ENCODE measurements at places on chromosomes 3 and 15.

- no peak for DNase-seq
These were observed 419.5 kb downstream of the NAALADL2 start for GRCh38 chr3:175278680-175279079.

GRCh38 chr3:186315581-186316354 is 46.3 kb downstream of the DGKG start:
- DNase-seq = no peak

GRCh38 chr3:24201301-24201700 is 256.2 kb downstream of the NR1D2 start:
- DNase-seq = no peak

- DNase-seq = no peak
These were observed 3.5 kb upstream of the UBE2E2 start for GRCh38 chr3:23199649-23200048.

GRCh38 chr3:15309662-15310335 is 22.6 kb downstream of the SH3BP5 start:
- no peak for DNase-seq

DNA sequence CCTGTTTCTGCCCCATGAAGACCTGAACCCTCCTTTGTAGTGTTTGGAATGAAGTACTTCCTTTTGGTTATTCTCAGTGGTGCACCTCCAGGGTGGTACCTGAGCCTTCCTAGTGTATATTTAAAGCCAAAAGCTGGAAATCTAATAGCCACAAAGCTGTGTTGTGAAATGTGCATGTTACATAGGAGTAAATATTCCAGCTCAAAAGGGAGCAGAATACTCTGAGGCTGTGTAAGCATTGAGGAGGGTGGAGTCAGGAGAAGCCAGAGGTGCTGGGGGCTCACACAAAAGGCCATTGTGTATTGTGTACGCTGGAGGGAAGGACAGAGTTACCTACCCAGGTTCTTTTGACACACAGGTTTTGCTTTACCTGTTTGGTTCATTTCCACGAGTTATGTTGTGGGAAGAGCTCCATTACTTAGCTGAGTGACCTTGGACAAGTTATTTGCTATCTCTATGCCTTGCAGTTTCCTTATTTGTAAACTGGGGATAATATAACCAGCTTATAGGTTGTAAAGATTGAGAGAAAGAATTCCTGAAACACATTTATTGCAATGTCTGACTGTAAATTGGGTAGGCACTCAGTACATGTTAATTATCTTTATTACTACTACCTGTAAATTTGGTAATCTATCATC is 24.7 kb downstream of the GPR171 start:
- no peak for DNase-seq

DNA sequence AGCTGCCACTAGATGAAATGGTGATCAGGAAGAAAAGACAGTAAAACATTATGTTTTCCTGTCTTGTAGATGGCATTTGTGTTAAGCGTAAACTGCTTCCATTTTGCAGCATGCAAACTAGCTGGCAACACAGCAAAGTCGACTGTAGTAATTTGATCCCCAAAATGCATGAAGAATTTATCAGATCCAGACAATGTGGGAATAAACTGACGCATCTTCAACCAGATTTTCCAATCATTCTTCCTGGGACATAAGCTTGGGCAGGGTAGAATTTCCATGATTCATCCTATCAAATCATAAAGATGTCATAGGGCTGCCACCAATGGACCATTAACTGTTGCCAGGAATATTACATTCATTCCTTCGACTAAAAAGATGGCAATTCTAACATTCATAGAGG is 260.3 kb downstream of the ERC2 start:
- no peak for DNase-seq

GRCh38 chr15:90690585-90690984 is 26.6 kb upstream of the BLM start:
- DNase-seq = no peak

DNA sequence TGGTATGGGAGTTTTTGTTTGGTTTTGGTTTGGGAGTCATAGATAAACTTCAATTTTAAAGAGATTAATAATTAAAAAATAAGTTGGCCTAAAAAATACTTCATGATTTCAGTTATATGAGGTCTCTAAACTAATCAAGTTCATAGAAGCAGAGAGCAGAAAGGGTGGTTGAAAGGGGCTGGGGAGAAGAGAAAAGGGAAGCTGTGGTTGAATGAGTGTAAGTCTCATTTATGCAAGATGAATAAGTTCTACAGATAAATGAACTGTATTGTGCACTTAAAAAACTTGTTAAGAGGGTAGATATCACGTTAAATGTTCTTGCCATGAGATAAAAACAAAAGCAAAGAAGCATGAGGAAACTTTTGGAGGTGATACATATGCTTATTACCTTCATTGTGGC is 188.7 kb downstream of the NSUN3 start:
- DNase-seq = no peak

DNA sequence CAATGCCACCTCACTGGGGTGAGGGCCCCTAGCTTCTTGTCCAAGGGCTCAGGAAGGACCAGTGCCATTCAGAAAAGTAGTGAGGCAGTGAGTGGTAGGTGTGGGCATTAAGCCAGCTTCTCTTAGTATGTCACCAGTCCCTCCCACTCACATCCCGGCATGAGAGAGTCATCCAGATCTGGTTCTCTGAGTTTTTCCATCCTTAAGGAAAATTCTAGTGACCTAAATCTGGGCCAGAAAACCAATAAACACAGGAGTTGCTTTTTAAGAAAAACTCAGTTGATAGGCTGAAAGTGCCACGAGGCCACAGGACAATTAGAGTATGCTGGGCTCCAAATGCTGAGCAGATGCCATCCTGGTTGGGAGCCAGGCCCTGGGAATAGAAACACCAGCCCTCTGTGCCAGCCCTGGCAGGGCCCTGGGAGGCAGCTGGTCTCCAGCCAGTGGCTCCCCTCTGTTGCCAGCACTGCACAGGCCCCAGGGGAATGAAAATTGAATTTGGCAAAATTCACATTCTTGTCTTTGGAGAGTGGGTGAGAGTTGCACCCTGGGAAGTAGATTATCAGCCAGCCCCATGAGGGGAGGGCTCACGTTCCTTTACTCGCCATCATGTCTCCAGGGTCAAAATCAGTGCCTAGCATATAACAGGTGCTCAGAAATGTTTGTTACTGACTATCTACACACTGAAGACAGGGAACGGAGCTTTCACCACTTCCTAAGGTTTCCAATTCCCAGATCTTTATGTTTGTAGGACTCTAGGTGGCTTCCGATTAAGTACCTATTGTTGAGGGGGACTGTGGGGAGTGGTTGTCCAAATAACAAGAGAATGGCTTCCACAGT is 52.8 kb downstream of the FAM43A start:
- DNase-seq = no peak

DNA sequence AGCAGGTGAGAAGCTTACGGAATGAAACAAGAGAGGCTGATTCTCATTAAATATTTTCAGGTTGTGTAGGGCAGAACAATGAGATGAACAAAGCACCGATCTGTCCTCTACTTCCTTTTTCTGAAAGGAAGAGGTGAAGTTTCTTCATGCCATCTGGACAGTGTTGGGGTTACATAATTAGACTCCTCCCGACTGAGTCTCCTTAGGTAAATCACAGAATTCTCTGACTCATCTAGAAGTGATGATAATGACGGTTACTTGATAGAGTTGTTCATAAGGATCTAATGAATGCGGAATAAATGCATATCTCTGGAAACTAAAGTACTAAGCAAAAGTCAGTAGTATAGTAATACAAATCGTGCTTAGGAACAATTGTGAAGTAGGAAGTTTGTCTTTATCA is 21.2 kb downstream of the CRTC3 start:
- DNase-seq = no peak

DNA sequence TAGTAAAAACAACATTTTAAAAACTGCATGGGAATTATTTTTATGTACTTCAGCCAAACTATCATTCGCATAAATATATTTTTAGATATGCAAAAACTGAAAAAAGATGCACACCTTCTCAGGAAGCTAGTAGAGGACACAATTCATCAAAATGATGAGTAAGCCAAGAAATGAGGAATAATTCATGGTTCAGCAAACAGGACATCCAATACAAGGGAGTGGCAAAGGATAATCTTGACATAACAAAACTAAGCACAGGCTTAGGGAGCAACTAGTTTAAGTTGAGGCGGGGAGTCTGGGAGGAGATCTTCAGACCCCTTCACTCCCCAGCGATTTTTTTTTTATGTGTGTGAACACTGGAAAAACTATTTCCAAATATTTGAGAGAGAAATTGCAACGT is 93.7 kb downstream of the ZNF280D start:
- no peak for DNase-seq

DNA sequence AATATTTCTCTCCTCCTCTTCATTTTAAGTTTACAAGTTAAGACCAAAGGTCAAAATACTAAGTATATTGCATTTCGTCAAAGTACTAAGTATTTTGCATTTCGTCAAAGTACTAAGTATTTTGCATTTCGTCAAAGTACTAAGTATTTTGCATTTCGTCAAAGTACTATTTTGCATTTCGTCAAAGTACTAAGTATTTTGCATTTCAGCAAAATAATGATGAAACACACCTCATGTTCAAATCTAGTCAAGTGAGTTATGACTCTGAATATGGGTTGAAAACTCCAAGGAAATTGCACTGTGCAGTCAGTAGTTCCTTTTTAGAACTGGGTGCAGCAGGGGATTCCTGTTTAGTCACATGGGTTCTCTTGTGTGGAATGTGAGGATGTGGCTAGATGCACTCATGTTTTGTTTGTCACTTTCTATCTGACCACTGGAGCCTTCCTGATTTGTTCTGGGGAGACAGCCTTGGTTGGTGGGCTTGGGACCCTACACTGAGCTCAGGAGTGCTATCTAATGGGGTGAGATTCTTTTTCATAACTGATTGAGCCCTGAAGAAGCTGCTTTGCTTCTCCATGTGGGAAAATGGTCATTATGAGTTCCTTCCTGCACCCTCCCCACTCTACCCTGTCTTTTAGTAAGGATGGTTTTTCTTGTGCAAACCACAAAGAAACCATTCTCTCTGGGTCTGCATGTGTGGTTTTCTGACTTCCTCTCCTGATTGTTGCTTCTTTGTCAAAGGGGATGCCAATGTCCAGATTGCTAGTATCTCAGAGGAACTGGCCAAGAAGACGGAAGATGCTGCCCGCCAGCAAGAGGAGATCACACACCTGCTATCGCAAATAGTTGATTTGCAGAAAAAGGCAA is 73.4 kb downstream of the CCK start:
- no peak for DNase-seq

DNA sequence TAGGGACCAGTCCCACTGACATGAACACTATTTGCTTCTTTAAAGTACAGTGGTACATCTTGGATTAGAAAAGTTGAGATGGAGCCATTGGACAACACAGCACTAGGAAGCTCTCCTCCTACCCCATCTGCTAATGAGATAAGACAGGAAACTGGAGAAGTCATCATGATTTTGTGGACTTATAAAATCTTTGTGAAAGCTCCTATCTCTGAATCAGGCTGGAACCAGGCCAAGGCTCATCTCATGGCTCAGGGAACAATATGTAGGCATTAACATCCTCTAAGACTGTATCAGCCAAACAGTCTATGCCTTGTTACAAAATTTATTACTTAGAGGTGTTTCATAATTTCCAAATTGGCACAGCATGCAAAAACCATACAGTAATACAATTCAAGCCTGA is 84.1 kb downstream of the BOC start:
- DNase-seq = no peak

DNA sequence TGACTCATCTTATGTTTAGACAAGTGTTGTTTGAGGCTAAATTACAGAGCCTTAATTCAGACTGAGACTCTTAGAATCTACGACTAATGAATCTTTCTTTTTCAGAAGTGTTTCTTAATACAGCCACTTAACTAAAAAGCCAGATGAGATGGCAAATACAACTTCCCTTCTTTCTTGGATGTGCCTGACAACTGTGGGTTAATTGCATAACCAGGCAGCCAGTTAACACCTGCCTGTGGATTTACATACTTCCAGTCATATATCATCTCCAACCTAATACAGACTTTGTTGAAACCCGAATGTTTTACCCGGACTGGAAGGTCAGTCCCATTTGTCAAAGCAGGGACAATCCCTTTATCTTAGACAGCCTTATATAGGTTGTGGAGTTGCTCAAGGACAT is 297.6 kb downstream of the VPS13C start:
- DNase-seq = no peak

DNA sequence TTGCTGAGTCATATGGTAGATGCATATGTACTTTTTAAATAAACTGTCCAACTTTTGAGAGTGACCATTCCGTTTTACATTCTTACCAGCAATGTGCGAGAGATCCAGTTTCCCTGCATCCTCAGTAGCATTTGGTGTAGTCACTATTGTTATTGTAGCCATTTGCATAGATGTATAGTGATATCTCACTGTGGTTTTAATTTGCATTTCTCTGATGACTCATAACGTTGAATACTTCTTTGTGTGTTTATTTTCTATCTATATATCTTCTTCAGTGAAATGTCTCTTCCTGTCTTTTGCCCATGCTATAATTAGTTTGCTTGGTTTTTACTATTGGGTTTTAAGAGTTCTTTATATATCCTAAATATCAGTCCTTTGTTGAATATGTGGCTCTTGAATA is 255.7 kb upstream of the GRM7 start:
- DNase-seq = no peak

- DNase-seq = no peak
These were observed 100.9 kb downstream of the CLSTN2 start for GRCh38 chr3:140035871-140036270.

GRCh38 chr3:86948822-86949221 is 42.1 kb downstream of the VGLL3 start:
- DNase-seq = no peak

DNA sequence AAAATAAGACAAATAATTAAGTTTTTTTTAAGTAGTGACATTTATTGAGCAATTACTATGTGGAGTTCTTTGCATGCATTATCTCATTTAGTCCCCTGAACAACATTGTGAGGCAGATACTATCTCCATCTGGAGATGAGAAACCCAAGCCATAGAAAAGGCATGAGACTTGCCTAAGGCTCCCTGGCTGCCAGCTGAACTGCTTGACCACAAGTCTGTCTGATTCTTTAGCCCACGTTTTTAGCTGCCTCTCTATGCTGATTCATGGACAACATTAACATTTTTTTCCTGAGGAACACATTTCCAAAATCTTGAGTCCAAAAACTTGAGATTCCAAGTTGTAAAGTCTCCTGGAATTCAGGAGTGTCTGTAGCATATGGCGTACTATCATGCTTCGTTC is 263.6 kb upstream of the GOLGA6L4 start:
- no peak for DNase-seq

GRCh38 chr3:25483456-25483855 is 55.4 kb downstream of the RARB start:
- no peak for DNase-seq

DNA sequence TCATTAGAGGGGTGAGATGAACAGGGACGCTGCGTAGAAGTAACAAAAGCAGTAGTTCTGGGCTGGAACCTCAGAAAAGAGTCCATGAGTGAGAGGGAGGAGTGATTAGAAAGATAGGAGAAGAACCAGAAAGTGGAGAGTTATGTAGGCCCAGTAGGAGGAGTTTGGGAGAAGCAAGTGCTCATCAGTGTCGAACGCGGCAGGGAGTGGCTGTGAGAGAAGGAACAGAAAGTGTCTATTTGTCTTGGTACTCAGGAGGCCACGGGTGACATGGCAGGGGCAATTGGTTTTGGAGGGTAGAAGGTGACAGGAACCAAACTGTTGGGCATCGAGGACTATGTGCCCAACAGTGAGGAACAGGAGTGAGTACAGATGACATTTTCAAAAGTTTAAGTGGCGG is 1.3 kb upstream of the INSYN1 start:
- no peak for DNase-seq
